ENCODE measurements at places on chromosomes 5 and 9.
A peak's percentile ranks its signal among the peaks of the same experiment; 100 is the strongest.

GRCh38 chr5:1299961-1300360, 5.1 kb upstream of the TERT start:
- no peak for DNase-seq

GRCh38 chr5:44835693-44836092, 26.9 kb downstream of the MRPS30 start:
- DNase-seq: no peak

GRCh38 chr5:143142596-143143435, 260.7 kb downstream of the NR3C1 start:
- peak; percentile 4 for DNase-seq

DNA sequence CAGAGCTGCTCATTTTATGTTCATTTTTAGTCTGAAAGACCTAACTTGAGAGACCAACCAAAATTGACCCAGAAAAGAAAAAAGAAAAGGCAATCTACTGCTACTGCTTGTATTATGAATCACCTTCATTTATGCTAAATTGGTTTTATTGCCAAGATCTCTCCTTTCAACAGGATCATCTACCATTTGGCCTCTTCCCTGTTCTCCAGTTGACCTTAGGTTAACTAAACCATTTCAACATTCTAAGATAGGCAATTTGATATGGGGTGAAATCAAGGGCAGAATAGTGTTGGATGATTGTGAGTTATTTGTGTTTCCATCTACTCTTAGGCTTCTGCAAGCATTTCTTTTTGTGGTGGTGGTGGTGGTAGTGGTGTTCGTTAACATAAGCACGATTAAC, 48.3 kb upstream of the POU4F3 start:
- no peak for DNase-seq

- no peak for DNase-seq
Observed at GRCh38 chr5:140785905-140786686, at the start of gene PCDHA1. Gene PCDHA1 (plus strand): TSS chr5:140786140.

DNA sequence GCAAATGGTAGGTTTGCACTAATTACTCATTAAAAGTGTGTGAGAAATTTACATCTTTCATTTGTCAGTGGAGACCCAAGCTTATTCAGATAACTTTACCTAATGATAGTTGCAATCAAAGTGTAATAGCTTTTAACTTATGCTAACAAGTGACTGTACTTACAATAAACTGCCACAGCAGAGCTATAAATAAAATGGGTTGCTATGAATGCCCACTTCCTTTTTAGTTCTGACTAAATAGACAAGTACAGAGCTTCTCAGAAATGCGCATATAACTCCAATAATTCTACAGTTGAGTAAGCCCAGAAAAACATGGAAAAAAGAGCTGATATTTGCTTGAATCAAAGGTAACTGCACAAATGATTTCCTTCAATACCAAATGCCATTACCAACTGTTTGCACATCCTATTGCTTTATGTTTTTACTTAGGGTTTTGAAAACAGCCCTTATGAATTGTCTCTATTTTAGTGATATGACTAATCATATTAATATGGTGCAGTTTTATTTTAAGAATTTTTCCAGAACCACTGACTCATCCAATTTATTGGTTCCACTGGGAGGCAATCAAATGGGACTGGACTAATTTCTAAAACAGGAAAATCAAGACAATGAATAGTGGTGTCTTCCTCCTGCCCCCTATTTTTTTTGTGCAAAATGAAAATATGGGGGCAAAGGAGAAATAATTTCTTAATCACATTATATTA, 84.1 kb downstream of the PPP2R2B start:
- no peak for DNase-seq

DNA sequence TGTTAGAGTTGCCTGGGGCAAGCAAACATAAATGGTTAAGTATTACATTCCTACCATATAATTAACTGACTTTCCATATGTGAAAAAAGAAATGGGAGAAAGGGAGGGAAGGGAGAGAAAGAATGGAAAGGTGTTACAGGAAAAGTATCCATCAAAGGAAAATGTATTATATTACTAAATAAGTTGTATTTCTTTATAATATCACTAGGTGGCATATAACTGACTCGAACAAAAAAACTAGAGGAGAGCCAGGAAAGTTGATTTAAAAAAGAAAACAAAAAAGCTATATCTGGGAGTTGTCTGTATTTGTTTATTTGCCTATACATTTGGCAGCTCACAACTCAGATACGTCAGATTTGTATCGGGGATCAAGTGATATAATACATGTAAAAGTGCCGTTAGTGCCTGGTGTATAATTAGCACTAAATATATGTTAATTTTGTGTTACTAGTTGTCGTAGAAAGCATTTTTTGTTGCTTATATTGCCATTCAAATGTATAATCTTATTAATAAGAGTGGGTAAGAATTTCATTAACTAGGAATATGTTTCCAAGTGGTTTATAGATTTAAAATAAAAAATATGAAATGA, 59.6 kb upstream of the ADAMTS19 start:
- peak; percentile 7 for DNase-seq

- no peak for DNase-seq
Observed at GRCh38 chr5:103424453-103425205, 138.0 kb downstream of the NUDT12 start.

GRCh38 chr9:126162611-126163381, 163.8 kb upstream of the MVB12B start:
- DNase-seq: no peak

GRCh38 chr5:102591650-102592049, 92.8 kb upstream of the SLCO6A1 start:
- DNase-seq: no peak

- no peak for DNase-seq
Observed at GRCh38 chr9:70485273-70485858, 70.9 kb upstream of the KLF9 start.

- DNase-seq: no peak
Observed at GRCh38 chr5:159104051-159104651, 4.4 kb upstream of the EBF1 start.

- no peak for DNase-seq
Observed at GRCh38 chr5:137587919-137588318, 88.8 kb upstream of the SPOCK1 start.

DNA sequence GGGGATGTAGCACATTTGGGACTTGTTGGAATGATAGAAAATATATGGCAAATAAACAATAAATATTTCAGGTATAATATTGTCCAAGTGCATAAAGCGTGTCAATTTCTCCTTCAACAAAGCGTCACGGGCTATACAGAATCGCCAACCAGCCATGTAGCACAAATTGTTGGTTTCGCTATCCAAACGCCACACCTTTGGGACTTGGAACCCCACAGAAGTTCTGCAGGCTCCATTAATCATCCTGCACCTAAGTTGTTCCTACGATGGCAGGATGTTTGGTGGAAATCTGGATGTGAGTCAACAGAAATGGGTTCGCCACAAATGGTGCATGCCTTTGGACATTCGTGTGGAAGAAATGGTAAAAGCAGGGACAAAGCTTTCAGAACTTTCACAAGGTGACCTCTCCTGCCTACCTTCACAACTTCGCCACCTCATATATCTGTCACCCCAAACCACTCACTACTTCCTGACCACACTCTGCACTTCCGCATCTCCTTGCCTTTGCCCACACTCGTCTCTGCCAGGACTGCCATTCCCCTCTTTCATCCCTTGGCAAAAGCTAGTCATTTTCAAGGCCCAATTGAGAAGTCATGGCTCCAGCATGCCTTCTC, 95.7 kb downstream of the LHFPL2 start:
- no peak for DNase-seq

Data from hippocampal formation (tissue), 2 donors.